ENCODE measurements at places on chromosomes 16 and 17.

DNA sequence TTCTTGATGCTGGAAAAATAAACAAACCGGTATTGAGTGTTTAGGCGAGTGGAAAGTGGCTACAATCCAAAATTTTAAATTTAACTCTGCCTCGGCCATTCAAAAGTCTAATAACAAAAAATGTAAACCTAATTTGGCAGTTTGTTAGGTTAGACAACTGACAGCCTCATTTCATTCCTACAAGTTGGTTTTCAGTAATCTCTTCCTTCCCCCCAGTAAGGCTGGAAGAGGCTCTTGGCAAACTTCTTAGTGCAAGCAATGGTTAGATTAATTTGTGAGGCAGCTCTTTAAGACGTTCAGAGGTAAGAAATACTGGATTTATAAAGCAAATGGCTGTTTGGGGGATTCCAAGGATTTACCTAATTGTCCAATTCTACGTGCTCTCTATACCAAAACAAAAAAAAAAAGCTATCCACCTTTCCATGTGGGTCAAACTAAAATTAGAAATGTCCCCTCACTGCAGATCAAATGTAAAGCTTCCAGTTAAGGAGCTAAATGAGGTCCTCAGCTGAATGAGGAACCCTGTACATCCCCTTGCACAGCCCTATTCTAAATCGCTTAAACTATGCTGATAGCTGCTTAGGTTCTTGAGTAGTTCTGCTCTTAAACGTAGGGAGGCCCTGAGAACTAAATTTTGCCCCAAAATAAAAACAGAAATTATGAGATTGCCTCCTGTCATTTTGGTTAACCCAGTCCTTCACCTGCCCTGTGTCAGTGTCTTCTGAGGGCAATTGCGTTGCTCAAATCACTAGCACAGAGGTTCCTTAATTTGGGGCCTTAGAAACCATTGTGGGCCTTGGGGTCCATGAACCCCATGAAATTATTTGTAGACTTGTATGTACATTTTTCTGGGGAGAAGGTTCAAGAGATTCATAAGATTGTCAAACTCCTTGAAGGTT, 2.9 kb downstream of the HEXIM1 start:
- DNase-seq, result no peak

GRCh38 chr16:15572329-15573001, 70.5 kb downstream of the MARF1 start:
- no peak for DNase-seq

- peak; percentile 68 for DNase-seq
Observed at GRCh38 chr17:7393613-7394451, 493 bp downstream of the PLSCR3 start.

- no peak for DNase-seq
Observed at GRCh38 chr16:17769065-17769464, 298.3 kb upstream of the XYLT1 start.

DNA sequence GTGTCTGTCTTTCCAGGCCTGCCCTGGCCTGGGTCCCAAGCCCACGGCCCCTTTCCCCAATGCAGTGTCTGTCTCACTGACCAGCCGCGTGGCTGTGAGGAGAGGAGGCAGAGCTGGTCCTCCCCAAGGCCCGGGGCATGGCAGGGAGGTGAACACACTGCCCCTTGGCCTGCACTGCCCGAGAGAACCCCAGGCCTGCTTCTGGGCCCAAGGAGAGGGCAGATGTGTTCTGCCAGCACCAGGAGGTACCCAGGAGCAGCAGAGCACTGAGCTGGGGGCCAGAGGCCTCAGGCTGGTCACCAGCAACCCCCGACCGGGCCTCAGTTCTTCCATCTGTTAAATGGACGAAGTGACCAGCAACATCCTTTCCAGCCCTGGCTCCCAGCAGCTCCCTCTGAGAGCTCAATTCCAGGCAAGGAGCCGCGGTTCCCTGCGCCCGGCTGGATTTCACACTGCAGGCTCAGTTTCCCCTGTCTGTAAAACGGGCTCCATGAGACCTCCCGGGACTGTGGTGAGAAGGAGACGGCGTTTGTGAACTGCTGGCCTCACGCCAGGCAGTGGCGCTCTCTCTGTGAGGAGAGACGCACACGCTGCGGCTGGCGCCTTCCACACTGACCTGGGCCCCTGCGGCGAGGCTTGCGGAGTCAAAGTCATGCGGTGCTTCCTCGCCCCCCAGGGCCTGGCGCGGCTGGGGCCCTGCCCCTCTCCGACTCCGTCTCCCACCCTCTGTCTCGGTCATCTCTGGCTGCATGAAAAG, 8.1 kb upstream of the ZFPM1 start:
- DNase-seq, result no peak

GRCh38 chr17:50501054-50501453, 7.2 kb upstream of the MYCBPAP start:
- DNase-seq, result peak; percentile 15

- DNase-seq, result no peak
Observed at GRCh38 chr17:44935116-44935515, 12.5 kb downstream of the KIF18B start.

DNA sequence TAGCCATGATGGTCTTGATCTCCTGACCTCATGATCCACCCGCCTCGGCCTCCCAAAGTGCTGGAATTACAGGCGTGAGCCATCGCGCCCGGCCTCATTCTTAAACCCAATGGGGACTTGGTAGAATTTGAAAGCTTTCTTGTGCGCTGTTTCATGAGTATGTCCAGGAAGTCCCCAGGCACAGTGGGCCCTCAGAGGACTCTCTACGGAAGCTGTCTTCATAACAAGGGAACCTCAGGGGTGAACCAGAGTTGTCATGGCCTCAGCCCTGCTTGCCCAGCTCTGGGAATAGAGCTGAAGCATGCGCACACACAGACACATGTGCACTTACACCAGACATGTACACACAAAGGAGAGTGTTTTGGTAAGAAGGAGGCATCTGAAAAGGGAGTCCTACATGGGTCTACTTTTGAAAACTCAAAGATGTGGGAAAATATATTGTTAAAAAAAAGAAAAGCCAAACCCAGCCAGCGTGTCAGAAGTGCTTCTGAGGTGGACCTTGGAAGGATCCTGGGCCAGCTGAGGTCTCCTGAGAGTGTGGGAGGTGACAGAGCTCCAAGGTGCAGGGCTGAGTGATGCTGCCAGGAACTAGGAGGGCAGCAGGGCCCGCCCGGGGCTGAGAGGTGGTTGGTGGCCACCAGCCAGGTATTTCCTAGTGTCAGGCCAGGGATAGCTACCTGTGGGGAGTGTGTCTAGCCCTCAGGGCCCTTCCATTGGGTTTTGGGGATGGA, 54.6 kb downstream of the EPN2 start:
- DNase-seq, result no peak

- no peak for DNase-seq
Observed at GRCh38 chr16:76441391-76441790, 164.2 kb downstream of the CNTNAP4 start.

DNA sequence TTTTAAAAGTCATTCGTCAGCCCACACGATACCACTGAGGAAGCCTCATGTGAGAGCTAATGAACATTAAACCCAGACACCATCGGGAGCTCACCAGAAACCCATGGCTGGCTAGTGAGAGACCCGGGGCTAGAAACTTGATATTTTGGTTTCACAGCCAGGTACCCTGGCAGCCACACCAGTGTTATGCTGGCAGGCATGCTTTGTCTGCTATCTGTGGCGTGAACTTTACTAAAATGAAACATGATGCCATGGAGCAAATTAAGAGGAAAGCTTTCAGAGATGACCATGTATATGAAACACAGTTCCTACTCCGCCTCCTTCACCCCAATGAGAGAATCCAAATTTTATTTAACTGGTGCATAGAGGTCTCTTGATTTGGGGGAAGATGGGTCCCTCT, 291.2 kb downstream of the IRX3 start:
- no peak for DNase-seq

DNA sequence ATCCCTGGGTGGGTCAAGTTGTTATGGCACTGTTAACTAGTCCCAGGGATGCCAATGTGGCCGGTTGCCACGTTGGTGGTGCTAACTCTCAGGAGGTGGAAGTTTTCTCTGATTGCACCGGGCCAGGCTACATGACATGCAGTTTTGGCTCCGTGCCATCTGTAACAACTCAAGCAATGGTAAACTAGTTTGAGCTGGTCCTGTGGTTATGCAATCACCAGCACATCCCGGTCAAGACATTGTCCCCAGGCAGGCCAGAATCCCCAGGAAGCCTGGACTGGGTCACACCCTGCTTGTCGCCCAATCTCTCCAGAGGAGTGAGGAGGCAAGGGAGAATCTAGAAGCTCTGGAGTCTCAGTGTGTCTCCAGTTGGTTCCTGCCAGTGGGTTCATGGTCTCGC, 10.1 kb upstream of the CCL17 start:
- DNase-seq, result no peak

GRCh38 chr17:82397449-82398335, 20.5 kb upstream of the HEXD start:
- DNase-seq, result peak; percentile 22

- DNase-seq, result peak; percentile 75
Observed at GRCh38 chr16:90020260-90020837, 1.1 kb upstream of the DBNDD1 start.

DNA sequence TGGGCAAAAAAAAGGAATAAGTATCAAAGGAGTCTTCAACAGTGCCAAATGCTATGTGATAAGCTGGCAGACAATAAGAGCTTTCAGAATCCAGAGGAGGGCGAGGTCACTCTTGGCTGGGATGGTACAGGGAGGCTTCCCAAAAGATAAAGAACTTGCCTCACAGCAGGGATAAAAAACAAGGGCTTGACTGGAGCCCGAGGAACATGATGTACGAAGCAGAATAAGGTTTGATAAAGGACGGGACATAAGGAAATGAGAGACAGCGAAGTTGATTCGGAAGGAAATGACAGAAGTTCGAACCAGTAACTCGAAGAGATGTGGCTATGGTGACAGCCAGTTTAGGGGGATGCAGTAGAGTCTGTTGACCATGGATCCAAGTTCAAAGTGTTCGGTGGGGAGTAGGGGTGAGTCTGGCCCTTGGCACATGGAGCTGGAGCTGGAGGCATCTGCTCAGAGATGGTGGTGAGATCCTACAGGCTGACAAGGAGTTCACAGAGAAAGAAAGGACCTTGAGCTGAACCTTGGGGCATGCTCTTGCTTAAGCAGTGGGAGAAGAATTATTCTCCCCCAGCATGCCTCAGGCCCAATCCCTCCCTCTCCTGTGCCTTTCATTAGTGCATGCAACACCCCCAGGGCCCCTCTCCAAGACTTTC, 137.6 kb upstream of the RCVRN start:
- DNase-seq, result no peak

- no peak for DNase-seq
Observed at GRCh38 chr17:7240375-7240774, 1.1 kb upstream of the PHF23 start.

GRCh38 chr17:66348584-66349165, 46.3 kb downstream of the PRKCA start:
- peak; percentile 68 for DNase-seq

- no peak for DNase-seq
Observed at GRCh38 chr17:43917348-43918025, 10.2 kb upstream of the MPP2 start.

- no peak for DNase-seq
Observed at GRCh38 chr16:68356249-68356918, 45.6 kb downstream of the PRMT7 start.

- DNase-seq, result no peak
Observed at GRCh38 chr17:77772461-77772897, 186.0 kb upstream of the TNRC6C start.

DNA sequence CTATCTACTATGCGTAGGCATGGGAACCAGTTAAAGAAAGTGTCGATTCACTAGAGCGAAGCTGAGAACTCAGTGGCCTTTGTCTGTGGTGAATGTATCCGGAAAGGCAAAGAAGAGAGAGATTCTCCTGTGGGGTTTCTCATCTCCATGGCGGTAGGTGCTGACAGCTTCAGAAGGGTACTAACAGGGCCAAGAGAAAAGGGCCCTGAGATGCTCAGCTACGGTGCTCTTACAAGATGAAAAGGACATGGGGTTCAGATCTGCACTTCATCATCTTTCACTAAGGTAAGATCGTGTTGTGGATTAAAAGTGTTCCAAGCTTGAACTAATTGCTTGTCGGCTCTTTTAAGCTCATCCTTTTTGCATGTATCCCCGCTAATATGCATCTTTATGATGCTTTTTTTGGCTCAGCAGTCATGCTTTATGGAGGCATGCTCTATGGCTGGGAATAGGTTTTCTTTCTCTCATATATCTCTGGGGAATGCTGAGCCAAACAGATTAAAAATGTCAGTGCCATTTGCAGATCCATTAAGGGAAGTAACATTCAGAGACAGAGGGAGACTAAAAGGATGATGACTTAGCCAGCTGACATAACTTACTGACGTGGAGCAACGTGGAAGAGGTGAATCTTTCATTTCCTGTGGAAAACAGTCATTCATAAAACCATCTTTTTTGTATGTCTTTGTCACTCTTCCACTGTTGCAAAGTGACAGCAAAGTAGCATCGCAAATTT, 29.9 kb downstream of the KCNJ16 start:
- no peak for DNase-seq

- no peak for DNase-seq
Observed at GRCh38 chr16:11175787-11176341, 80.1 kb downstream of the SOCS1 start.

DNA sequence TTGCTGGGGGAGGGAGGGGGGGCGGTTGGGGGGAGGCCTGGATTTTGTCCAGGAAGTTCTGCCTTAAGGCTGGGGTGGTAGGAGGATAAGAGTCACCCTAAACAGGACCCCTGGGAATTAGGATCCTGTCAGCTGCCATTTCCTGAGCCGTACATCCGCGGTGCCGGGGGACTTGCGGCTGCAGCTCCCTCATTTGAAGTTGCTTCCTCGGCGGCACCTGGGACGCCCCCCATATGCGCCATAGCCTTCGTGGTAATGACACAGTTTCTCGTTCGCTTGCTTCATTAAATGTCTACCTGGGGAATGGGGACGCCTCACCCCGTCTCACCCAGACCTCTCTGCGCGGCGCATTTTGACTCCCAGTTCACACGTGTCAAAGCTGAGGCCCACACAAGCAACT, 55.1 kb upstream of the PABPN1L start:
- no peak for DNase-seq

GRCh38 chr16:48820379-48820778, 210.4 kb upstream of the N4BP1 start:
- DNase-seq, result no peak

DNA sequence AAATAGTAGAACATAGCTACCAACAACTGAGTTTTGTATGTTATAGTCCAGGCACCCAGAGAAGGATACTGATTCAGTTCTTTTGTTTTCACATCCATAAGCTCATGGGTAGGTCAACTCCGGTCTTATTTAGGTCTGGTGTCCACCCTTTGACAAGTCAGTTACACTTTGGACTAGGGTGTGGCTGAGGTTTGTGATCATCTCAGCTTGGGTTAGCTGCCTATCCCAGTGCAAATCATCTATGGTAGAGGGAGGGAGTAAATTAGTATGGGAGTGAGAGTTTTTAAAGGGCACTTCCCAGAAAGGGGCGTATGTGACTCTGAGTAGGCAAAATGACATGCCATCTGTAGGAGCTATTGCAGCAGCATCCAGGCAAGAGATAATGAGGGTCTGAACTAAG, 66.1 kb downstream of the TANC2 start:
- no peak for DNase-seq
